ENCODE measurements at places on chromosomes 5 and 9.
A peak's percentile ranks its signal among the peaks of the same experiment; 100 is the strongest.

DNA sequence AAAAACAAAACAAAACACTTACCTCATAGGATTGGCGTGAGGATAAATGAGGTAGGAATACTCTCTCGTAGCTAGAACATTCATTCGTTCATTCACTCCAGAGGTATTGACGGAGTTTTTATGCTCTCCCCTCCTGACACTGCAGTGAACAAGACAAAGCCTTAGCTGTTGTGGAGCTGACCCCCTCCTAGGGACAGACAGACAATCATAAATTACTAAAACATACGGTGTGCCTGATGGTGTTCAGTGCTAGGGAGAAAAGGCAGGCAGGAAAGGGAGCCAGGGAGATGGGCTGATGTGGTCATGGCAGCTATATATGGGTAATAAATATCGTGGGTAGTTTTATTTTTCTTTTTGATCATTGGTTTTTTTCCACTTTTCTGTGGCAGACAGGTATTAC, 5.7 kb upstream of the BRD3 start:
- no peak for DNase-seq

DNA sequence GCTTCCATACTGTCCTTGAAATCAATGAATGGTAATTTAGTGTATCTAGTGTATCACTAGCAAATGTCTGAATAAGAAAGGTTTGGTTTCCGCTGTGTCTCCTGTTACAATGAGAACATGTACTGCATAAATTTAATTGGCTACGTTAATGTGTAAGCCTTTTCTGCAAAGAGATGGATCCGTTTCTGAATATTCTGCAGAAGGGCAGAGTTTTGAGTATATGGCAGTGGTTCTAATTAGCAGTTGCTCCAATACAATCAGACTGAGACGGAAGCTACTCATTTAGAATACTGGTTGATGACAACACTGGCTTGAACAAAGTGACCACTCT, 555 bp upstream of the PCDHGC4 start:
- DNase-seq = no peak

DNA sequence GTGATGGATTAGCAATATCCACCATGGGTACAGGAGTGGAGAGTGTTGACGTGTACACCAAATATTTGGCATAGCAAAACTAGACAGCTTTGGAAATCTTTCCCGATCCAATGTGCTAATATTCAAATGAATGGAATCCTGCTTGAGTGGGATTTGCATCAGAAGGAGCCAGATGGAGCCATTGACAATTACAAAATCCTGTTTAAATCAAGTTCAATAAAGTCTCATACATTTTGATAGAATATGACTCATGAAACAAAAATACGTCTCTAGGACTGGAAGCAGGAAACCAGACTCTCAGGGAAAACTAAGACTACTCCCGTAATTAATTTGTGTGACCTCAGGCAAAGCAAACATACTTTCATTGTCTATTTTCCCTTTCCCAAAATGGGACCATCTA, 13.0 kb downstream of the TNC start:
- DNase-seq = peak; percentile 32

- no peak for DNase-seq
Measured at GRCh38 chr9:122179690-122180074, 20.0 kb downstream of the MORN5 start.

GRCh38 chr9:126623667-126624478, 10.1 kb downstream of the LMX1B start:
- no peak for DNase-seq

DNA sequence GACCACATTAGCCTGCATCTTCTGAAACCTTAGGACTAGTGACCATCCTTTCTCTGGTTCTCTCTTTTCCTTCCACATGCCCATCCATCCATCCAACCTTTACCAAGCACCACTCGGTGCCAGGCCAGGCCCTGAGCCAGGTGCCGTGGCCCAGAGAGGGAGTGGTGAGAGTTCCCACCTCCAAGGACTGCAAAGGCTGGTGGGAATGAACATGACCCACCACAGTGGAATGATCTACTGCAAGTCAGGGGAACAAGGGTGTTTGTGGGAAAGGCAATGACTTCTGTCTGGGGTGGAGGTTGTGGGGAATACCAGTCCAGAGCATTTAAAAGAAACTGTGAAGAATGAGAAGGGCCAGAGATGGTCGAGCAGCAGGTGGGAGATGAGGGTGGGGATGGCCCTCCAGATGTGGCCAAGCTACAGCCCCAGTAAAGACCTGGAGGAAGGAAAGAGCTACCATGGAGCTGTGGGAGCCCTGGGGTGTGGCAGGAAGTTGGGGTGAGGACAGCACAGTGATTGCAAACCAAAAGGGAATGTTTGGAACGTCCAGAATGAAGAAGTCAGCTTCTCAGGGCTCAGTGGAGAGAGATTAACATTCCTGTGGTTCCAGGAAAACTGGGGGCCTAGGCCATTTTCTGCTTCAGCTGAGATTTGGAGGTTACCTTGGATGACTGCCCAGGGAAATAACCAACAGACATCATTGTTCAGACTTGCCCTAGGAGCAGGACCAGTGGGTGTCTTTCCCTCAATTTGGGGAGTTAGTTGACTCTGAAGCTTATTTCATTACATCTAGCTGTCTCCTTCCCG, 30.7 kb upstream of the CORO2A start:
- peak; percentile 95 for DNase-seq

DNA sequence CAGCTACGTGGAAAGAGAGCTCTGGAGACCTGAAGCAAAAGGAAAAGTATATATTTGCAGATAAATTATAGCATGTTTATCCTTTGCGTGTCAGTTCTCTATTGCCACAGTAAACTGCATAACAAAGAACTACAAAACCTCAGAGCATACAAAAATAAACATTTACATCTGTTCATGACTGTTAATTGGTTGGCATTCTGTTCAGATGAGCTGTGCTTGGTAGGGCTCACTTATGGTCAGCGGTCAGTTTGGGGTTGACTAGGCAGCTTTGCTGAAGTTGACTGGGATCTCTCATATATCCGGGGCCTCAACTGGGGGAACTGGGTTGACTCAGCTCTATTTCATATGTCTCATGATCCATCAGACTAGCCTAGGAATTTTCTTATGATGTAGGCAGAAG, 257.7 kb downstream of the TLE1 start:
- peak; percentile 79 for DNase-seq

GRCh38 chr9:111645806-111646205, 14.7 kb downstream of the DNAJC25 start:
- no peak for DNase-seq

DNA sequence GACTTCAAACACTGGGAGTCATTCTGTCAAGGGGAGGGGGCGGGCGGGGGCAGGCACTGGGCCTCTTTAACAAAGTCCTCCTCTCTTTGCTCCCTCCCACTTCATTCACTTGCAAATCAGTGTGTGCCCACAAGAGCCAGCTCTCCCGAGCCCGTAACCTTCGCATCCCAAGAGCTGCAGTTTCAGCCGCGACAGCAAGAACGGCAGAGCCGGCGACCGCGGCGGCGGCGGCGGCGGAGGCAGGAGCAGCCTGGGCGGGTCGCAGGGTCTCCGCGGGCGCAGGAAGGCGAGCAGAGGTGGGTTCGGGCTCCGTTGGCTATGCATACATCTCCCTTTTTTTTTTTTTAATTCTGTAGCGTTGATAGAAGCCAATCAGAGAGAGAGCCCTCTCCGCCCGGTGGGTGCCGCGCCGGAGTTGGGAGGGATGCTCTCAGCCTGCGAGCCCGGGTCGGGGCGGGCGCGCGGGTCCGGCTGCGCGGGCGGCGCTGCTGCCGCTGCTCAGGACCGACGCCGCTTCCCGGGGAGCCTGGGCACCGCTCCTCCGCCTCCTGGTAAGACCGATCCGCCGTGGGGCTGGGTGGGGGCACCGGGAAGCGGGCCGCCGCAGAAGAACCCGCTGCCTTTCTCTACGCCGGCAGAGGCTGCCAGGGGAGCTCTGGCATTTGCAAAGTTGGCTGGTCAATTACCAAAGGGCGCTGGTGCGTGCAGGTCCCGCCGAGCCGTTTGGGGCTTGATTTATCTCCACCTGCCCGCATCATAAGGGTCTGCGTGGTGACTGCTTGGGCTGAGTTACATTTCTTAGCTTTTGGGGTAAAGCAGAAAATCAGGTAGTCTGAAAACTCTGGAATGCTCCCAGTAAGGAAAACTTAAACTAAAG, at the start of gene CDH6:
Gene CDH6, plus strand, starts transcription at position 96 of the 877 bp plus-strand sequence. CDS start 73,788 bp downstream, outside the sequence.
- no peak for DNase-seq

GRCh38 chr9:81819859-81820546, 108.2 kb upstream of the SPATA31D4 start:
- DNase-seq = no peak

DNA sequence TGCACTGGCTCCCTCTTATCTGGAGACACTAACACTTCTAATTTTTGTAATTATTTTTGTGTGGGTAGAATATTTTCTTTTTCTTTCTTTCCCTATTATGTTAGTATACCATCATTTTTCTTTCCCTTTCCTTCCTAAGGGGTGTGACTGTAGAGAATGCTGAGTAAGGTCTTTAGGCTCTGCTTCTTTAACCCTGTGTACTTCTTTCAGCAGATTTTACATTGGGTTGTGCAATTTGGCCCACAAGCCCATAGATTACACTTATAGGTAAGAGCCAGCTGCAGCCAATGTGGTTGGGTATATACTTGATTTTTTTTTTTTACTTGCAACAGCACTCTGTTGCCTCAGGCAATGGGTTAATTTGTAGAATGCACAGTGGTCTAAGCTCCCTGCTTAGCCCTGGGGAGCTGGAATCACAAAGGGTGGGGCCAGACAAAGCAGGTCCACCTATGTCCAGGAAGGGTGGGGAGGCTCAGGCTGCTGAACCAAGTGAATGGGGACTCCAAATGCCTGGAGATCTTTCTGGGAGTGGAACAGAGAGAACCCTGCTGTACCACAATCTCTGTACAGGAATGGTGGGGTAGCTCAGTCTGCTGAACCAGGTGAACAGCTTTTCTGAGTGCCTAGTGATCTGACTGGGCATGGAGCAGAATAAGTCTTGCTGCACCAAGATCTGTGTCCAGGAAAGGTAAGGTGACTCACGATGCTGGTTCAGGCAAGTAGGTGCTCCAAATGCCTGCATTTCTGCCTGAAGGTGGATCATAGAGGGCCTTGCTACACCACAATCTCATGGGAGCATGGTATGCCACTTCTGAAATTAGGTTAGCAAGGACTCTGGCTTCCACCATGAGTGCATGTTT, 64.9 kb downstream of the SLC25A46 start:
- no peak for DNase-seq

GRCh38 chr5:157164521-157164920, 1.5 kb downstream of the GARIN3 start:
- DNase-seq = no peak

GRCh38 chr5:123125962-123126732, 37.1 kb downstream of the PRDM6 start:
- peak; percentile 46 for DNase-seq

DNA sequence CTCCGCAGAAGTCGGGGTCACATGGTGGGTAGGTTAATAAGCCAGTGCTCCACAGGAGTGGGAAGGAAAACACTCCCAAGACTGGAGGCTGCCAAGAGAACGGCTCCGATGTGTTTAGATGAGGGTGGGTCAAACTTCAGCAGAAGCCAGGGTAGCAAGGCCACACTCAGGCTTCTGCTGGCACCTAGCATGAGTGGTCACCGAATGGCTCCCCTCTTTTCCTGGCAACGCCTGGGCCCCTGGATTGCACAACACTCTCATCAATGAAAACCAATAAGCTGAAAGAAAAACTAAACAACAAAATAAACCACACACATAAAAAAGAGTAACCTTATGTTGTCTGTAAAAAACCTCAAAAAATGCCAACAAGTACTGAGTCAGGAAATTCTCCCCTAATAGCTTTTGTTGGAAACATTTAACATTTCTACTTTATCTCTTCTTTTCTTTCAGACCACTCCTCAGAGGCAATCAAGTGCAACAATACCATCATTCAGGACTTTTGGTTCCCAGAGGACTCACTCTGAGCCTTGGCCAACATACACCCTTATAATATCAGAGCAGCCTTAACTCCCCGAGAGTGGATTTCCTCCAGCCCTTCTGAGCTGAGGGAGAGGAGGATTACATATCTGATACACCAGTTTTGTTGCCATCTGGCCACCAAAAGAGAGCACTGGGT, 279.9 kb downstream of the ENC1 start:
- no peak for DNase-seq

- no peak for DNase-seq
Measured at GRCh38 chr9:34328500-34328986, 525 bp downstream of the KIF24 start.

GRCh38 chr5:128626536-128627090, 88.6 kb upstream of the FBN2 start:
- no peak for DNase-seq

- DNase-seq = no peak
Measured at GRCh38 chr5:78903861-78904260, 81.2 kb downstream of the ARSB start.

DNA sequence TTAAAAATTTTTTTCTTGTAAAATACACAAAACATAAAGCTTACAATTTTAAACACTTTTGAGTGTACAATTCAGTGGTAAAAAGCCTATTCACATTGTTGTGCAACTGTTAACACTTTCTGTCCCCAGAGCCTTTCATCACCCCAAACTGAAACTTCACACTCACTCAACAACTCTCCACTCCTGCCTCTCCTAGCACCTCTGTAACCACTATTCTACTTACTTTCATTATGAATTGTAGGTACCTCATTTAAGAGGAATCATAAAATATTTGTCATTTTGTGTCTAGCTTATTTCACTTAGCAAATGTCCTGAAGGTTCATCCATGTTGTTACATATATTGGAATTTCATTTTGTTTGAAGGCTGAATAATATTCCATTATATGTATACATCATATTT, 4.3 kb upstream of the ZNF510 start:
- no peak for DNase-seq

GRCh38 chr5:132840313-132840712, 9.9 kb upstream of the SHROOM1 start:
- DNase-seq = no peak

- DNase-seq = no peak
Measured at GRCh38 chr5:142245786-142246185, 79.0 kb downstream of the SPRY4 start.

- DNase-seq = no peak
Measured at GRCh38 chr5:14896131-14896530, 24.6 kb upstream of the ANKH start.

GRCh38 chr5:140219068-140219991, 44.3 kb downstream of the CYSTM1 start:
- no peak for DNase-seq

DNA sequence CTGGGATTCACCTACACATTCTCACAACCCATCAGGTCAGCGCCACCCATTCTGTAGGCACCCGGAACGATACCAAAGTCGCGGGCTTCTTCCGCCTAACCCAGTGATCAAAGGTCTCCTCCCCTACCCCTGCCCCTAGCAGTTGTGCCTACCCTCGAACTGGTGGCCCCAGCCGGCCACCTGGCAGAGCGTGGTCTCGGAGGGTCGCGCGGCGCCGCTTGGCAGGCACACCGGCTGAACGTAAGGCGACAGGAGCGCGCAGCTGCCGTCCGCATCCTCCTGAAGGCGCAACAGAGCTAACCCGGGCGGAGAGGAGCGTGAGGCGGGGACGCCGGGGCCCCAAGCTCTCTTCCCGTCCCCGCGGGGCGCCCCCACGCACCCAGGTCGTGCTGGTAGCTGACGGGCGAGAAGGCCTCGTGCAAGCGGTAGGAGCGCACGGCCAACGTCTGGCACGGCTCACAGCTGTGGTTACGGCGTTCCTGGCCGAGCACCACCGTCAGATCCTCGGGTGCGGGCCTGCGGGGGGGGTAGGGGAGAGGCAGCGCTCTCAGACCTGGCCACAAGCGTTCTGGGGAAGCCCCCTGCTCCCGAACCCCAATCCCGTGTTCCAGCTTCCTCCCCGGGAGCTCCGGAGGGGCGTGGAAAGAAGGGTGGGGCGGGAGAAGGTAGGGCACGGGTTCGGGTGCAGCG, 2.8 kb upstream of the PFN3 start:
- no peak for DNase-seq
